Large intestine (tissue), 12 donors: ENCODE measurements at places on chromosomes 5 and 9.

GRCh38 chr5:159965031-159965837 lies 43.7 kb upstream of the TTC1 start:
- peak; percentile 24 for DNase-seq

- DNase-seq = no peak
These were observed 95.7 kb downstream of the LHFPL2 start for GRCh38 chr5:78552729-78553342.

GRCh38 chr9:92480291-92480771 lies 2.0 kb downstream of the ASPN start:
- DNase-seq = no peak

GRCh38 chr5:8897316-8897715 lies 648.6 kb downstream of the SEMA5A start:
- no peak for DNase-seq

GRCh38 chr5:58060996-58061395 lies 398.9 kb downstream of the PLK2 start:
- no peak for DNase-seq

DNA sequence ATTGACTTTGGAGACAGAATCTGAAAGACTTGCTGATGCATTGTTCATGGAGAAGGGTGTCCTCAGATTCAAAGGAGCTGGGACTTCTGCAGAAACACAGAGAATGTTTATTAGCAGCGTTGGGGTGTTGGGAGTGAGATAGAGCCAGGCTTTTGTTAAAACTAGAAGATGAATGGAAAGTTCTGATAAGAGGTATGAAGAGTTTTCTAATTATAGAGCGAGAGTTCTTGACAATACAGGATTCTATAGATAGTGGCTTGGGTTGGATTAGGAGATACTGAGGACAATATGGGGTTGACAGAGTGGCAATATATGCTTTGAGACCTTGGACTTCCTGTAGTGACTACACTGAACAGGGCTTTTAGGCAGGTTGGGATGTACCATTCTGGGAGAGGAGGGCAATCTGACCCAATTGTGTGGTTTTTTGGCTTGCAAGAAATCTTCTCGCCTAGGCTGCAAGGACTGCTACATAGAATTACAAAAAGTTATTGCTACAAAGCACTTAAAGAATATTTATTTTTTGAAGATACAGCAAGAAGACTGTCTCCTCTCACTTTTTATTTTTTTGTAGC lies 83.1 kb downstream of the FER start:
- DNase-seq = no peak

DNA sequence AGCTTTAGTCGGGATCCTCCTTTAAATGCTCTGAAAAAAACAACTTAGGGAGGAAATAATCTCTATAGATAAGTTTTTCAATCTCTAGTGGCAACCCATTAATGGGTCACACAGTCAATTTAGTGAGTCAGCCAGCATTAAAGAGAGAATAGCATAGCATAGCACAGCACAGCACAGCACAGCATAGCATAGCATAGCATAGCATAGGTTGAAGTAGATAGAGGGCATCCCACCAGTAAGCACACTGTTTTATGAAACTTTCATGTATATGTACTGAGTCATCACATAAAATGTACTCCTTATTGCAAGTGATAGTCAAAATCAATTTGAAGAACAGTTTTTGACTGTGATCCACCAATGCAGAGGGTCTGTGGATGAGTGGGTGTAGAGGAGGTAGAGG lies 522.9 kb downstream of the CCDC171 start:
- DNase-seq = no peak

GRCh38 chr5:107964722-107965121 lies 294.0 kb upstream of the EFNA5 start:
- no peak for DNase-seq

- DNase-seq = no peak
These were observed 99.5 kb upstream of the FBXL17 start for GRCh38 chr5:108481355-108481931.

DNA sequence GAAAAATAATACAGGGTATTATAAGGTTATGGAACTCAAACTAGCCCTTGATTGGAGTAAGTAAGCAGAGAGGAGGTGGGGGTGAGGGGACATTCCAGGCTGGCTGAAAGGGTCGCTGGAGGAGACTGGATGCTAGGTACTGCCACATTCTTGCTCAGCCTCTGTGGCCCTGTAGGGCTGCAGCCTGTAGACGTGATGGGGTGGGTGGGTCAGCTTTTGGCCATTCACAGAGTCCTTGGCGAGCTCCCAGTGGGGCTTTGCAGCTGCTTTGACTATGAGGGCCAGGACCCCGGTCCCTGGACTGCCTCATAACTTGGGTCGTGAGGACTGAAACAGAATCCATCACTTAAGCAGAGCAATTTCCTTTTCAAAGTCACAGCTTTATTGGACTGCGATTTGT lies 4.2 kb upstream of the GDNF start:
- no peak for DNase-seq

- DNase-seq = no peak
These were observed 11.3 kb downstream of the MYOZ3 start for GRCh38 chr5:150672237-150672883.

- DNase-seq = no peak
These were observed 4.5 kb upstream of the HNRNPAB start for GRCh38 chr5:178199581-178200434.

- DNase-seq = no peak
These were observed 445.0 kb upstream of the RIOK2 start for GRCh38 chr5:97628031-97628430.

- DNase-seq = peak; percentile 25
These were observed 360.1 kb upstream of the PANK3 start for GRCh38 chr5:168939156-168939800.

DNA sequence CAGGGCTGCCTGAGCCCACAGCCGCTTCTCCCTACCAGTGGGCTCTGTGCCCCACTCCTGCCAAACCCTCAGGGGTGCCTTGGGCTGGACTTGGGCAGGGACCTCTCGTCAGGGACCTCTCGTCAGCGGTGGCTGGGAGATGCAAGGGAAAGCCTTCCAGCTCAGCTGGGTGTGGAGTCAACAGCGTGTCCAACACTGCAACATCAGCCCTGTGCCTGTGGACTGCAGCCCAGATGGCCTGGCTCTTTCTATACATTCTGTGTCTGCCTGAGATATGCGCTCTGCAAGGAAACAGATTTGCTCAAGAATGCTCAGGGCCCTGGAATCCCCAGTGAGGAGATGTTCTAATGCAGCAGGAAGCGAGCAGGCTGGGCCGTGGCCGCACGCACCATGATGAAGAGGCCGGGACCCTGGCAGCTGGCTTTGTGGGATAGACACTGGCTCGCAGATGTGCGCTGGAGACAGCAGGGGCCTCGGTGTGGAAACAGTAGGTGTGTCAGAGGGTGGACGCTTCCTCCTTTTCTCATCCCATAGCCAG lies 85.0 kb upstream of the COL5A1 start:
- DNase-seq = peak; percentile 46

- DNase-seq = no peak
These were observed 43.8 kb downstream of the PRR16 start for GRCh38 chr5:120507800-120508463.

DNA sequence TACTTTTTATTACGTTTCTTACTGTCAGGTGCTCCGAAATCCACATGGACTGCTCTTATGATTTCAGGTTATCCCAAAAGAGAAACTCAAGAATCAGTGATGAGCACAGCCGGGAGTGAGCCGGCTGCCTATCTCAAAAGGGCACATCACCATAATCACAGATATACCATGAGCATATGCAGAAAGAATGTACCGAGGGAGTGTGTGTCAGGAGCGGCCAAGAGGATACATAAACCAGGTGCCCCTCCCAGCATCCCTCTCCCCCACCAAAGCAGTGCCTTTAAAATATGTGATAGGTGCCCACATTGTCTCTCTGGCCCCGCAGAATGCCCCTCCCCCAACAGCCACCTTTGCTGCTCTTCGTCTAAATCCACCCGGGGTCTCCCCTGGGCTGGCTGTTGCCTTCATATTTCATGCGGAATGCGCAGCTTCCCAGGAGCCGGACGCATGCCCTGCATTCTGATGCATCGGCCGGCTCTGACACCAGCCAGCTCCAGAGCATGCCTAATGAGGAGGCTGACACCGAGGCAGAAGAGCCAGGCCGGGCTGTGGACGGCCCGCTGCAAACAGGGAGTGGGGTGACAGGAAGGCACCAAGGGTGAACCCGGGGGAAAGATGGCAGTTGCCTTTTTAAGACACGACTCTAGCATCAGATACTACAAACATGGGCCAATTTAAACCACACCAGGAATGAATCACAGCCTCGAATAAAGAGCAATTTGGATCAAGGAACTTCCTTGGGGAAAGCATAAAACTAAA lies 652.3 kb downstream of the BNC2 start:
- no peak for DNase-seq
